Stimulated activated CD8-positive, alpha-beta memory T cell treated with anti-CD3 and anti-CD28 coated beads, Interleukin-15, amount 100 ng/mL, for 48 hours (primary cell): ENCODE measurements at places on chromosomes 6 and 20.

DNA sequence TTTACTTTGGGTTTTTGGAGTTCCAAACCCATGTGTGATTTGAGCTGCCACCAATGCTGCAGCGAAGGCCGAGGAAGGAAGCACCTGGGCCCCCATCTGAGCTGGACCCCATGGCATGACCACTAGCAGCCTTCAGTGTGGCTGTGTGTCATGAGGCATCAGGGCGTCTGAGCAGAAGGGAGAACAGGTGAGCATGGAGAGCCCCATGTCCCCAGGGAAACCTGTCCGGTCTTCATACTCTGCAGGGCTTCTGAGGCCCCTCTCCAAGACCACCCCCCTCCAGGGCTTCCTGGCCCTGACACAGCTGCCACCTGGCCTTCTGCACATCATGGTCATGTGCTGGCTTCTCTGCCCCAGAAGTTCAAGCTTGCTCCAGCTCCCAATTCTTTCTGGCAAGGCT is 169.1 kb upstream of the CST7 start:
- DNase-seq: no peak

- DNase-seq: no peak
Measured at GRCh38 chr20:48690888-48691287, 136.9 kb downstream of the PREX1 start.

DNA sequence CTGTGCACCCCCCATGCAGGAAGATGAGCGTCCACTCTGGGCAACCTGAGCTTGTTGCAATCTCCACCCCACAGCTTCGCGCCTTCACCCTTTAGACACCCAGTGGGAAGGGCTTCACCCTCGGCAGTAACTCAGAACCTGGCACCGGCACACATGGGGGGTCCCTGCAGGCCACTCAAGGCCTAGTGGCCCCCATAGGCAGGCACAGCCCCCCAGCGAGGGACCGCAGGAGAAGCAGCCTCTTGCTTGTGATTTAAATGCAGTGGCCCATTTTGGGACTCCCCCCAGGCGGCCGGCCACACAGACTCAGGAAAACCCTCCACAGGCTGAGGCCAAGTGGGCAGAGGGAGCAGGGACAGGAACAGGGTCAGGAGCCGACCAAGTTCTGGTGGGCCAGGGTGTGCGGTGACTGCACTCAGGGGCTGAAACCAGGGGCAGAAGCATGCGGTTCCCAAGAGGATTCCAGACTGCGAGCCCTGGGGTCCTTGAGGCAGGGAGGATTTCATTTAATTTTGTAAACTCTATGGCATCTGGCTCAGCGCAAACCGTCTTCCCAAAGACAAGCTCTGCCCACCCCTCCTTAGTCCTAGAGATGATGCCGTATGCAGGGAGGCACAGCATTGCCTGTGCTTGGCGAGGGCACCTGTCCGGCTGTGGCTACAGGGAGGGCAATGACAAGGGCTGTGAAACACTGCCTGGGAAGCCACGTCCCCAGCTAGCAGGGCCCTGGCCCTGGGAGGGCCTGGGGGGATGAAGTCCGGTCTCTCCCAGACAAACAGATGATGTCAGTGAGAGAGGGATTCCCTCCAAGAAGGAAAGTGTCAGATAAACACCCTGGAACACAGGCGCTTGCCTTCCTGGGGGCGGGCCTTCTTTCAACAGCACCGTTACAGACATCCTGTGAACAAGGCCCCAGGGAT is 52.9 kb upstream of the GPR31 start:
- DNase-seq: no peak

DNA sequence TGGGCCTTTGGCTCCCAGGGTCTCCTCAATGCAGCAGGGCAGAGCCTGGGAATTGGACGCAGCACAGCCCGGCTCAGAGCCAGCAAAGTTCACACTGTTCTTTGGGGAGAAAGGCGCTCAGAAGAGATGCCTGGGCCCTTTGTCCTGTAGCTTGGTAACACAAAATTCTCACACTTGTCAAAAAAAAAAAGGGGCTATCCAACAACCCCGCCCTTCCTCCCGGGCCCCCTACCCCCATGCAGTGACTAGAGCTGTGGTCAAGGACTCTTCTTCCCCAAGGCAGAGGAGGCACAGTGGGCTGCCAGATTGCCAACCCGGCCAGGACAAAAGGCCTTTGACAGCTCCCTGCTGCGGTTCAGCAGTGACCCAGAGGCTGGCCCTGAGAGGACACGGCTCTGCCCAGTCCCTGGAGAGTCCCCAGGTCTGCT is 2.0 kb downstream of the NKAIN4 start:
- no peak for DNase-seq

DNA sequence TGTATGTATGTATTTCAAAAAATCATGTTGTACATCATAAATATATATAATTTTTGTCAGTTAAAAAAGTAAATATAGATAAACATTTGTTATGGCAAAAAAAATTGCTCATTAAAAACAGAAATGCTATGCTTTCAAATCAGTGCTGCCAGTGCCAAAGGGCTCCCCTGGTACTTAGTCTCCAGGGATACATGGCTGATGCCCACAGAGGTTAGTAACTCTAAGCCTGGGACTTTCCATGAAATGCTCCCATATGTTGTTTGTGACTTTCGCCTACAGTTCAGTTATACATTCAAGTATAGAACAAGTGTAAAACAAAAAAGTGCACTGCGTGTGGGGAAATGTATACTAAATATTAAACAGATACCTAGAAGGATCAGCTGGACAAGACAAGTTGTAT is 104.0 kb downstream of the TENT5A start:
- no peak for DNase-seq

GRCh38 chr6:1464781-1465370 is 75.5 kb downstream of the FOXF2 start:
- DNase-seq: no peak

- DNase-seq: no peak
Measured at GRCh38 chr6:68635706-68636513, 828 bp downstream of the ADGRB3 start.

DNA sequence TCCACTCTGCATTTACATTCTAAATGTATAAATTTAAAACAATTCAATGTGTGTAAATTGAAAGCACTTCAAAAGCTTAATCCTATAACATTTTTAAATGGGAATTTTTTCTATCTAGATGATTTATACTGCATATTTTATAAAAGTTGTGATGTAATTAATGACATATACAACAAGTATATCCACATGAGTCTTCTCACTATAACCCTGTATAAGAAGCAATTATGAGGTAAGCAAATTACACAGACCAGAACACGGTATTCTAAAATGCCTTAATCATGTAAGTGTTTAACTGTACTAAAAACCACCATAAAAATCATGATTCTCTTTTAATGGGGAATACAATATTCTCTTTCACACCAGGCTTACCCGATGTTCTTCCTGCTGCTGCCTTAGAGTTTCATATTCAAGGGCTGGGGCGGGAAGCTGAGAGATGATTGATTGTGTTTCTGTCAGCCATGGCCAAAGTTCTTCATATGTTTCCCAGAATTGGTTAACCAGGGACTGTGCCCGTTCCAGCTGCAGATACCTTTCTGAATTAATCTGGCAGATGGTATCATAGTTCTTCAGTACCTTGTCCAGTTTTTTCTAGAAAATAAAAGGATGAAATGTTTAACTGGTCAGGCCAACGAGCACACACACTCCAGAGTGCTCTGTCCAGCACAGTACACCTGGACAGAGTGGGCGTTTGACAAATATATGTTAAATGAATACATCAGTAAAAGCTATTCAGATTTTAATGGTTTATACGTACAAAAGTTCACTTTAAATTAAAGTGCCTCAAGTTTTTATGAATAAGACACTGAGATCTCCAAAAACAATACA is 127.4 kb downstream of the DST start:
- DNase-seq: no peak

GRCh38 chr6:42727087-42727611 is 4.8 kb upstream of the PRPH2 start:
- DNase-seq: no peak

DNA sequence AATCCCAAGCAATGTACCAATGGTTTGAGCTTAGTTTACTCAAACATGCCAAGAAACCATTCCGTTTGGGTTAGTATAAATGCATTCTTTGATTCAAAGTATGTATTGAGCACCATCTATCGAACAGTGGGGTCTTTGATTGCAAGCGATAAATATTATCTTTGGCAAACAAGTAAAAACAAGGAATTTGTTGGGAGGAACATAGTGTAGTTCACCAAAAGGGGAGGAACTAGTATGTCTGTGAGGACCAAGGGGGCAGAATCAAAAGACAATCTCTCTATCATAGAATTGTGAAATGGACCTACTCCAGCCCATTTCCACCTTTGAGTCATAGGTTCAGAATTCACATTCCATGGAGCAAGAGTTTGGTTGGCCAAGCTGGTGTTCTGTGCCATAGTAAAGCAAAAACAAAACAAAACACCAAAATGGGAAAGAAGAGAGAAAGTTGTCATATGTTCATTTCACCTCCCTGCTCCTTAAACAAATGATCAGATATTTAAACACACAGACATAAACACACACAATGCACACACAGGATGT is 266.0 kb downstream of the TSHZ2 start:
- DNase-seq: no peak

DNA sequence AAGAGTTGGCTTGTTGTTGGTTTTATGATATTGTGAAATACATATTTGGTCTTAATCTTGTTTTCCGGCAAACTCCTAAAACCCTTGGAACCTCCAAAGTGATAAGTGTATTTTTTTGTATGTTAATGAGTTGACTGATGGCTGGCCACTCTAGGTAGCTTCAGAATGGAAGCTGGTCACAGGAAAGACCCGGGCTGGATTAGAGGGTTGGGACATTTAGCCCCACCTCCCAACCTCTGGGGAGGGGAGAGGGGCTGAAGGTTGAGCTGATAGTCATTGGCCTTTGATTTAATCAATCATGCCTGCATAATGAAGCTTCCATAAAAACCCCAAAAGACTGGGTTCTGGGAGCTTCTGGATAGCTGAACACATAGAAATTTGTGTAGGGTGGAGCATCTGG is 42.7 kb downstream of the SASH1 start:
- DNase-seq: no peak

DNA sequence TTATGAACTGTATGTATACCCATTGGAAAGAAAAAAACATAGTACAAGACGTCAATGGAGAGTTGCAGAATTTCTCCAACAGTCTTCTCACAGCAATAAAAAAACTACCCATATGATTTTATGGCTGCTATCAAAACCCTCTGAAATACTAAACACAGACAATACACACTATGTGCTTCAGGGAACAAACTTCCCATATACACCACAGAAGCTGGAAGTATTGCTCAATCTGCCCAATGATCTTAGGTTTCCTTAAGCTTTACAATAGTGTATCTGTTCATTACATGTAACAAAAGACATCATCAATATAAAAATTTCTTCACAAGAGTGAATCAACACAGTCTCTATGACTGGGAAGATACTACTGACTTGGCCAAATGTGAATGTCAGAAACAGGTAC is 150.5 kb downstream of the TBC1D32 start:
- DNase-seq: no peak

- no peak for DNase-seq
Measured at GRCh38 chr6:121584586-121585369, 149.3 kb downstream of the GJA1 start.
